Aortic smooth muscle cell (primary cell): ENCODE measurements at places on chromosomes 16 and 17. TPM values are rescaled to one million over a fixed set of nuclear protein-coding genes. Genes with fewer than 3 reads are reported as not detected.

Gene MT1G
- total RNA-seq, result not detected in 2 replicates

Gene CCL5
- total RNA-seq, result 0.13 TPM in 1 of 2 replicates, not detected in the other

Gene RNF112
- total RNA-seq, result 7.3 and 9.1 TPM in 2 replicates

Gene ALDH3A2
- total RNA-seq, result 101 and 124 TPM in 2 replicates

Gene TGFB1I1
- 21.8 and 27.7 TPM in 2 replicates for total RNA-seq

Gene HSF4
- 3.3 and 4.9 TPM in 2 replicates for total RNA-seq

Gene BCAR1
- 35.9 and 44.1 TPM in 2 replicates for total RNA-seq

Gene TNS4
- total RNA-seq, result under 0.01 TPM in 1 of 2 replicates, not detected in the other

Gene GNG13
- not detected in 2 replicates for total RNA-seq

Gene FN3K
- 8.2 and 11.5 TPM in 2 replicates for total RNA-seq

Gene USP32
- total RNA-seq, result 53.6 and 62.5 TPM in 2 replicates

Gene NUDT7
- 8.3 and 9.7 TPM in 2 replicates for total RNA-seq

Gene GSG1L
- total RNA-seq, result not detected in 2 replicates

Gene TBC1D3I
- total RNA-seq, result not detected in 2 replicates

Gene HES7
- total RNA-seq, result 0.12 TPM in 1 of 2 replicates, not detected in the other

Gene FOXL1
- total RNA-seq, result 19.3 and 31.0 TPM in 2 replicates

Gene GUCY2D
- not detected in 2 replicates for total RNA-seq

Gene TMEM114
- total RNA-seq, result not detected in 2 replicates

Gene SMPD3
- not detected in 2 replicates for total RNA-seq

Gene KRTAP4-4
- total RNA-seq, result not detected in 2 replicates

Gene AIPL1
- total RNA-seq, result 0.06 and 0.13 TPM in 2 replicates

Gene CRAMP1
- total RNA-seq, result 4.6 and 6.6 TPM in 2 replicates

Gene MT1A
- total RNA-seq, result 0.44 TPM in 1 of 2 replicates, not detected in the other

Gene SMURF2
- 78.5 and 81.0 TPM in 2 replicates for total RNA-seq

Gene MT1H
- total RNA-seq, result not detected in 2 replicates

Gene MAP2K6
- total RNA-seq, result 0.26 and 0.37 TPM in 2 replicates

Gene TANGO6
- total RNA-seq, result 21.0 and 22.1 TPM in 2 replicates

Gene OXLD1
- 24.6 and 37.7 TPM in 2 replicates for total RNA-seq

Gene TOM1L1
- total RNA-seq, result 20.9 and 28.0 TPM in 2 replicates

Gene WDR59
- total RNA-seq, result 10.7 and 14.1 TPM in 2 replicates

Gene GPR139
- not detected in 2 replicates for total RNA-seq

Gene GRAP
- 0.25 and 0.79 TPM in 2 replicates for total RNA-seq

Gene GP1BA
- not detected in 2 replicates for total RNA-seq

Gene UBTF
- total RNA-seq, result 58.3 and 62.9 TPM in 2 replicates

Gene KRTAP4-6
- total RNA-seq, result not detected in 2 replicates

Gene CCR7
- total RNA-seq, result 0.13 TPM in 1 of 2 replicates, not detected in the other
